ENCODE measurements at places on chromosomes 5 and 9.

DNA sequence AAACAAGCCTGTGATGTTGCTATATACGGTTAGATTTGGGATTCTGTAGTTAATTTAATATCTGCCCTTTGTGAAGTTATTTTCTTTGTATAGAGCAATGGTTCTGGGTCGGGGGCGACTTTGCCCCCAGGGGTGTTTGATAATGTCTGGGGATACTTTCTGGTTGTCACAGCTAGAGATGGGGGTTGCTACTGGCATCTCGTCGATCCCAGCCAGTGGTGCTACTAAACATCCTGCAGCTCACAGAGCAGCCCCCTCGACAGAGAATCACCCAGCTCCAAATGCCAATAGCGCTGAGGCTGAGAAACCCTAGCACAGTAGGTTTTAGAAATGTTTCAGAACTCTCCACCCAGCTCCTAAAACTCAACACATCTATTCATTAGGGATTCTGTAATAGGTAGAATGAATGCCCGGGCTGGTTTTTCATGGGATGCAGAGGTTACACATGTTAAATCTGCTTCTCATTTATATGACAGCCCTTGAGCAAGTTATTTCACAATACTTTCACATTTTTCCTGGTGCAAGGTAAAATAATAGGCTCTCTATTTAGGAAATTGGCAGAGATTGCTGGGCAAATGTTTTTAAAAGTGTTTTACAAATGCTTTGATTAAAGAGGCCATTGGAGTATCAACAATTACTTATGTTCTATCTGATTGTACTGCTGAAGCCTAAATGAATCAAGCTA, 75.2 kb upstream of the CTSL start:
- DNase-seq, result no peak

DNA sequence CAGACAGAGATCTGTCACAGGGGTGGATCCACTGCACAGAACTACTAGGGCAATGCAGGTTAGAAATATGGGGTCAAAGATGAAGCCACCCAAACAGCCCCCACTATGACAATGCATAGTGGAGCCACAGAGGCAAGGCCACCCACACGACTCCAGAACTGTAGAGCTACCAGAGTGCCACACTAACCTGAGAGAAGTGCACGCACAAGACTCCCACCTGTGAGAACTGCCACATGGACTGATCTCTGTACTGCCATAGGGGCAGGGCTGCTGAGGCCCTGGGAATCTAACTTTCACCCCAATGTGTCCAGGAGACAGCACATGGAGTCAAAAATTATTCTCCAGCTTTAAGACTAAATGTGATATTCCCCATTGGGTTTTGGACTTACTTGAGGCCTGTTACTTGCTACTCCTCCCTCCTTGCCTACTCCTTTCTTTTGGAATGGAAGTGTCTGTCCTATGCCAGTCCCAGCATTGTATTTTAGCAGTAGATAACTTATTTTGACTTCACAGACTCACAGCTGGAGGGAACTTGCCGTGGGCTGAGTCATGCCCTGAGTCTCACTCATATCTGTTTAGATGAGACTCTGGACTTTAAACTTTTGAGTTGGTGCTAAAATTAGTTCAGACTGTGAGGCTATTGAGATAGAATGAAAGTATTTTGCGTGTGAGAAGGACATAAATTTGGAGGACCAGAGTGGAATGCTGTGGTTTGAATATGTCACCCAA, 853.3 kb downstream of the MAT2B start:
- DNase-seq, result no peak

- DNase-seq, result no peak
These were observed 92.3 kb downstream of the CAAP1 start for GRCh38 chr9:26800322-26800721.

DNA sequence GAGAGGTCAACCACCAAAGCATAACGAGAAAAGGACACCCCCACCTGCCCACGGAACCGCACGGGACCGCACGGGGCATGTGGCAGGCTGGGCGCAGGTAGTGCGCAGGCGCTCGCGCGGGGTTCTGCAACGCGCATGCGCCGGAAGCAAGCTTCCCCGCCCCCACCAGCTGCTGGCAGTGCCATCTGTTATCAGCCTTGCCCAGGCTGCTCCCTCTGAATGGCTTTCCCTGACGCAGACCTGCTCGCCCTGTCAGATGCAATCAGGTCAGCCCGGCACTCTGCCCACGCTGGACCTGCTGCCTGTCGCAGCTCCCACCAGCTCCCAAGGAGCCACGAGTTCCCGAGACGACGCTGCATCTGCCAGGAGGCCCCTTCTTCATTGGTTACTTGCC, 22.8 kb downstream of the PTCH1 start:
- DNase-seq, result no peak

DNA sequence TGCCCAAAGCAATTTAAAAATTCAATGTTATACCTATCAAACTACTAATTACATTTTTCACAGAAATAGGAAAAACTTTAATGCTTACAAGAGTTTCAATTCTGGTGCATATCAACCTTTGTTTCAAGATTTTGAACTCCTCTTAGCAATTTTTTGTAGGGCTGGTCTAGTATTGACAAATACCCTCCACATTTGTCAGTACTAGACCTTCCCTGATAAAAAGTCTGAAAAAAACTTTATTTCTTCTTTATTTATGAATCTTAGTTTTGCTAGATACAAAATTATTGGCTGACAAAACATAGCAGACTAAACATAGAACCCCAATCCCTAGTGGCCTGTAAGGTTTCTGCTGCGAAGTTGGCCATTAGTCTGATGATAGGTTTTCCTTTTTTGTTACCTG, 1804.9 kb downstream of the EFNA5 start:
- DNase-seq, result no peak

GRCh38 chr9:134959126-134959970, 41.6 kb upstream of the FCN1 start:
- DNase-seq, result no peak

DNA sequence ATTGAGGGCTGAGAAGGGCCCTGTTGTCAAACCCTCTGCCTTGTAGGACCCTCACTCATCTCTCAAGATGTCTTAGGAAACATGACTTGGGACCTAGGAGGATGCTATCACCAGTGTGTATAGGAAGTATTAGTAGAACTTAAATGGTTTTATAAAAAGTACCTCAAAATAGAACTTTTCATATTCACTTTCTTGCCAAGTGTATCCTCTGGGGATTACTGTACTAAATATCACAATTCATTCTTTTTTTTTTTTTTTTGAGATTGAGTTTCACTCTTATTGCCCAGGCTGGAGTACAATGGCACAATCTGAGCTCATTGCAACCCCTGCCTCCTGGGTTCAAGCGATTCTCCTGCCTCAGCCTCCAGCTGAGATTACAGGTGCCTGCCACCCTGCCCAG, 56.2 kb downstream of the ARHGEF28 start:
- DNase-seq, result no peak

- no peak for DNase-seq
These were observed 23.2 kb upstream of the TERT start for GRCh38 chr5:1317921-1318565.

GRCh38 chr5:35899800-35900199, 38.6 kb downstream of the CAPSL start:
- DNase-seq, result no peak

- peak; percentile 77 for DNase-seq
These were observed 151.0 kb downstream of the MYO10 start for GRCh38 chr5:16784843-16785791.

- DNase-seq, result no peak
These were observed 218.2 kb downstream of the GADD45G start for GRCh38 chr9:89822996-89823395.

DNA sequence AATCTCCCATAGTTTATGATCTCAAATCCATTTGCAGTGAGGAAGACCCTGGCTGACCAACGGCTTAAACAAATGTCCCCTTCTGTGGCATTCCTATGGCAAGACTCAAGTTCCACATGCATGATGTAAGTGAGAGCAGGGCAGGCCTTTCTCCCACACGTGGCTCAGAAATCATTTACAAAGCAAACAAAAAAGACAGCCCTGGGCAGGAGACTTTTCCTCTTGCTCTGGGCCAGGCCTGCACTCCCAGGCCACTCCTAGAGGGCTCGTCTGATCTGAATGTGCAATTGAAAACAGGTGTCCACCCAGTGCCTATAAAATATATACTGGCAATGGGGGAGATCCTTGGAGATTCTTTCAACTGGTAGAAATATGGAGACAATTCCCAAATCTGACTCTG, 123.1 kb downstream of the DMRT2 start:
- DNase-seq, result no peak
